ENCODE measurements at places on chromosomes 11 and 22. TPM values are rescaled to one million over a fixed set of nuclear protein-coding genes. Genes with fewer than 3 reads are reported as not detected.
A peak's percentile ranks its signal among the peaks of the same experiment; 100 is the strongest.

GRCh38 chr11:1514336-1515061, 27.9 kb upstream of the MOB2 start:
- DNase-seq: peak; percentile 42

Gene OVOL1
- 0.22 TPM for total RNA-seq

DNA sequence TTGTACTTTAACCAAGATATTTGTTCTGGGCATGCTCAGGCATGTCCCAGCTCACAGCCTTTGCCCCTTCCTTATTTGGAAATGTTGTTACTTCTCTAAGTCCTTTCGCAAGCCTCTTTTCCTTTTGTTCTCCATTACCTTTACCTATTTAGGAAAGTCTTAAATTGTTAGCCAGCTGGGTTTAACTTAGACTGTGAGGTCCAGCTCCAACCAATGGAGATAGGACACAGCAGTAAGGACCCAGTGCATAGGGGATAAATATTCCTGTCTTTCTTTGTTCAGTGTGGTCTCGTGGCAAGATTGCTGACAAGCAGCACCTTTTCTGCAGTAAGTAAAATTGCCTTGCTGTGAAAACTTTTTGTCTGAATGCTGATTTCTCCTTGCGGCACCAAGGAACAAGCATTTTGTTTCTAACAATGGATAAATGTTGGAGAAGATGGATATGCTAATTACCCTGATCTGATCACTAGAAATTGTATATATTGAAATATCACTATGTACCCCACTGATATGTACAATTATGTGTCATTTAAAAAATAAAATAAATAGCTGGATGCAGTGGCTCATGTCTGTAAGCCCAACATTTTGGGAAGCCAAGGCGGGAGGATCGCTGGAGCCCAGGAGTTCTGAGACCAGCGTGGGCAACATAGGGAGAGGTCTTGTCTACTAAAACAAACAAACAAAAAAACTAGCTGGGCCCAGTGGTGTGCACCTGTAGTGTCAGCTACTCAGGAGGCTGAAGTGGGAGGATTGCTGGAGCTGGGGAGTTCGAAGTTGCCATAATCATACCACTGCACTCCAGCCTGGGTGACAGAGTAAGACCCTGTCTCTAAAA, 31.9 kb upstream of the FTH1 start:
- no peak for DNase-seq

GRCh38 chr22:49460592-49461281, 366.9 kb downstream of the BRD1 start:
- no peak for DNase-seq

Gene SUN2
- total RNA-seq: 51.0 TPM

- DNase-seq: peak; percentile 10
Observed at GRCh38 chr11:72676861-72677341, 2.7 kb upstream of the PDE2A start.

DNA sequence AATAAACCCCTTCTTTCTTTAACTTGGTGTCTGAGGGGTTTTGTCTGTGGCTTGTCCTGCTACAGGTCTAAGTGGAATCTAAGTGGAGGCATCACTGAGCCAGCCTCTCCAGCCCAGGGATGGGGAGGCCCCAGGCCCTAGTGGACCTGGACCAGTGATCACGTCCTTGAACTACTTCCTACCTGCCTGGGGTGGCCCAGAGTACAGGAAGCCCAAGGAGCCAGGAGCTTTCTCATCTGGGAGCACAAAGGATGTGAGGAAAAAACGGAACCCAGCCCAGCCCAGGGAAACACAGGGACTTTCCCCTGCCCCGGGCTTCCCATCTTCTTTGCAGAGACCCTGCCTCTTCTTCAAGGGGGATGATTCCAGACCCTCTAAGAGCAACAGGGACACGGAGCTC, 3.5 kb upstream of the CD5 start:
- DNase-seq: no peak

Gene C2CD3
- total RNA-seq: 45.4 TPM

Gene TRIM29
- 0.55 TPM for total RNA-seq

Gene DEUP1
- total RNA-seq: 0.91 TPM

Gene MYH9
- 2,469 TPM for total RNA-seq

DNA sequence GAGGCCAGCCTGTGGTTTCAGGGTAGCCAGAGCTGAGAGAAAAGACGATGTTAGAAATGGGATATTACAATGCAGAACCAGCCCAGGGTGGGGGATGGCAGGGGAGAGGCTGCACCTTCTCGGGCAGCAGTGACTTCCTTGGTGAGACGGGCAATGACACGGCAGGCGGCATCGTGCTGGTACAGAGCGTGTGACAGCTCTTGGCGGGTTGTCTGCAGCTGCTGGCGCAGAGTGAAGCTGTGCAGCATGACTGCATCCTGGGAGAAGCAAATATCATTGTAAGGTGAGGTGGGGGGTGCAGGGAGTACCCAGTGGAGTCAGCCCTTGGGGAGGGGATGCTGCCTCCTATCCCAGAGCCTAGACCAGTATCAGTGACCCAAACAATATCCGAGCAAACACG, 3.8 kb downstream of the PRPF19 start:
- no peak for DNase-seq

Gene ANKK1
- 0.19 TPM for total RNA-seq

DNA sequence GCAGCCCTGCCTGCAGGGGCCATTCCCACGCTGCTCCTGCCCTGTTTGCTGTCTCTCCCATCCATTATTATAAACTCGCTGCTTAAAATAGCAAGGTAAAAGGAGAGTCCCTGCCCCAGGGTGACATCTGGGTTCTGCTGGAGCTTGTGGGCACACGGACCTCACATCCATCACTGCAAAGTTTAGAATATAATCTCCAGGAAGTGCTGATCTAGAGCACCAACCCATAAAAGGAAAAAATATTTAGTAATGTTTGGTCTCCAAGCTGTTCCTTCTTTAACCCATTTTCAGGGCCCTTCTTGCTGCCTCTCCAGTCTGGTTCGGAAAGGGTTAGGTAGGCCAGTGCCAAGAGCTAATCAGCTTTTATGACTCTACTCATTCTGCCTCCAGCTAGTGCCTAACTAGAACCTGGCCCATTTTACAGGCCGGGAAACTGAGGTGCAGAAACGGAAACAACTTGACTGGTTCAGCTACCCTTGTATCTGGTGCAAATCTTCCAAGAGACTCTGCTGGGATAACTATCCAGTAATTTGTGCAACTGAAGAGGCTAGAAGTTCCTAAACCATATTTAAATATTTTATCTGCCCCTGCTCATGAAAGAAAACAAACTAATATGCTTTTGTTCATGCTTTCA, 37.5 kb downstream of the IRAG1 start:
- no peak for DNase-seq

DNA sequence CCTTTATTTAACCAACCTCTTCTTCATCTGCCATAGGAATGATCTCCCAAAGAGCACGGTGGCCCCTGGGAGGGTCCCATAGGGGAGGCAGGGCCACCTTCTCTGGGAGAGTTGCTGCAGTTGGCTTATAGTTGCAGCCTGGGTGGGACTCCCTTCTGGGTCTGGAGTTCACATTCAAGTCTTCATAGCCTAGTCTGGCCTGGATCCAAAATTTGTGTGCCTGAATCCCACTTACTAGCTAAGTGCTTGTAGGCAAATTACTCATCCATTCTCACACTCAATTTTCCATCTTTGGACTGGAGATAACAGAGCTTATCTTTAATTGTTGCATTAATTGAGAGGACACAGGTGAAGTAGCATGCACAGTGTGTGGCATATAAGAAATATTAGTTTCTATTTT, 163.6 kb downstream of the GRIK4 start:
- peak; percentile 8 for DNase-seq

Gene MYBPC3
- not detected for total RNA-seq

Data from astrocyte (in vitro differentiated cells and primary cell).